DMS79 (cell line): ENCODE measurements at places on chromosomes 3 and 15.

GRCh38 chr15:40863660-40864270 lies 10.3 kb downstream of the RHOV start:
- DNase-seq, result no peak

GRCh38 chr15:51879555-51879954 lies 50.1 kb downstream of the TMOD3 start:
- no peak for DNase-seq

DNA sequence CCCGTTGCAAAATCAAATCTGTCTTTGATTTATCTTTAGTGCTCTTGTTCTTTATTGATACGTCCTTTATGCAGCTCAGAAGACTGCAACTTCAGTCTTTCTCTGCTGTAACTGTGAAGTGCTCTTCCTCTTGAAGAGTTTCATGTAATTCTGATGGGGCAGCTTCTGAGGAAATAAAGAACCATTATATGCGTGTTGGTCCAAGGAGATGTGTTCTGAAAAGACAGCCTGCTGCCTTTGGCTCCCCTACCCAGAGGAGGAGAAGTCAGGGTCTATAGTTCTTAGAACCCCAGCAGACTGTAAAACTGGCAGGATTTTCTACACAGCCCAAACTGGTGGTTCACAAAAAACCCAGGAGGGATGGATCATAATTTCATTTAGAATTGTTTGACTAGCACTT lies 22.4 kb upstream of the ABHD10 start:
- DNase-seq, result no peak

DNA sequence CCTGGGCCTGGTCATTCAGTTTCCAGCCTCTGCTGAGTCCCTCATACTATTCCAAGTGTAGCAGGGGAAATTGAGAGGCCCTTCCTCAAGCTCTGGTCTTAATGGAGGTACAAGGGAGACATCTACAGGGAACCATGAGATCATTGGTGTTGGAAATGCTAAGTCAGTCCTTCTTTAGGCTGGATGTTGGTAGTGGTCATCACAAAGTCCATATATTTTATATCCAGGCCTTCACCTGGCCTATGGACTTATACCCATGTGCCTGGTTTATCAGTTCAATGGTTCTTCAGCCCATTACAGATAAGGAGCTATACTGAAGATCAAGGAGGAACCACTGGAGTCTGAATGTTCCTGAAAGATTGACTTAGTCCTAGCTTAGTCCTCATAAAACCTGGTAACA lies 135.0 kb downstream of the STAG1 start:
- DNase-seq, result no peak

DNA sequence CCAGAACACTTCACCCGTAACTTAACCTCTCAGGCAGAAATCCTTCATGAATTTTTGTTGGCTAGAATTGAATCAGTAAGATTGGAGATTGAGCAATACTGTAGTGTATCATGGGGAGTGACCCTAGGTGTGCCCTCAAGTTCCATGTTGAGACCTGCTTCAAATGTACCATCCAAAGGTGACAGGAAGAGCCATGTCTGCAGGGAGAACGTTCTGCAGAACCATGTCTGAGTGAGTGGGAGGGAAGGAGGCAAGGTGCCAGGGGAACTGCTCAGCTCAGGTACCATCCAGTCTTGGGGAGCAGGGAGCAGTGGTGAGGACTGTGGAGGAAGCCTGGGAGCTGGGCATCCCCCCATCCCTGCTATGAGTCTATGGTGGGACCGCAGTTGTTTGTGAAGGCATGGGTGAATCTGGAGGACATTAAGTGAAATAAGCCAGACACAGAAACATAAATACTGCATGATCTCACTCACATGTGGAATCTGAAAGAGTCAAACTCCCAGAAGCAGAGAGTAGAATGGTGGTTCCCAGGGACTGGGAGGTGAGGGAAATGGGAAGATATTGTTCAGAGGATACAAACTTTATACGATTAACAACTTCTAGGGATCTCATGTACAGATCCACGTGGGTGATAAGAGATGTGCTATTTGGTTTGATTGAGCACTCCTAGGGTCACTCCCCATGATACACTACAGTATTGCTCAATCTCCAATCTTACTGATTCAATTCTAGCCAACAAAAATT lies 23.3 kb downstream of the CFAP161 start:
- DNase-seq, result no peak

DNA sequence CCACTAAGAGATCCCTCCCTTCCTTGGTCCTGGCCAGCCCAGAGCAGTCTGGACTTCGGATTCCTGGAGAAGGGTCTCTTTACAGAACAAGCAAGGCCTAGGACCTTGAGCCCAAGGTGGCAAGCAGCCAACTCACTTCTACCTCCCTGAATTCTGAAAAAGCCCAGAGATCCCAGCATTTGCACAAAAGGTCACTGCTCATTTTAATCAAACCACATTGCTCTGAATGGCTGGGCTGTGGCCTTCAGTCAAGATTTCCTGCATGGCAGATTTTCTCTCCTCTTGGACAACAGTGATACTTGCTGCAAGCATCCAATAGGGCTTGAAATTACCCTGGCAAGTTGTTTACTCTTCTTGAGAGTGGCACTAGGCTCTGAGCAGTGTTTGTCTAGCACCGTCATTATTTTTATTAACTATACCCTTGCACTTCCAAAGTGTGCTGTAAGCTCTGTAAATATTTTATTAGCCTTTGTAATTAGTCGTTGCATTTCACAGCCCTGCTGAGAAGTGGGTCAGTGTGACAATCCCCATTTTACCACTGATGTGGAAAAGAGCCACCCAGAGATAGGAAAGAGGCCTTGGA lies 274.7 kb upstream of the CTNNB1 start:
- DNase-seq, result peak; percentile 62

DNA sequence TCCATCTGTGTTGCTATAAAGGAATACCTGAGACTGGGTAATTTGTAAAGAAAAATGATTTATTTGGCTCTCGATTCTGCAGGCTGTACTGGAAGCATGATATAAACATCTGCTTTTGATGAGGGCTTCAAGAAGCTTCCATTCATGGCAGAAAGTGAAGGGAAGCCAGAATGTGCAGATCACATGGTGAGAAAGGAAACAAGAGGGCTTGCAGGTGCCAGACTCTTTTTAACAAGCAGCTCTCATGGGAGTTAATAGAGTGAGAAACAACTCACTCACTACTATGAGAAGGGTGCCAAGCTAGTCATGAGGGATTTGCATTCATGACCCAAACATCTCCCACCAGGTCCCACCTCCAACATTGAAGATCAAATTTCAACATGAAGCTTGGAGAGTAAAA lies 247.2 kb downstream of the ZIC4 start:
- no peak for DNase-seq

GRCh38 chr15:81728726-81729125 lies 317.1 kb downstream of the MEX3B start:
- DNase-seq, result no peak

DNA sequence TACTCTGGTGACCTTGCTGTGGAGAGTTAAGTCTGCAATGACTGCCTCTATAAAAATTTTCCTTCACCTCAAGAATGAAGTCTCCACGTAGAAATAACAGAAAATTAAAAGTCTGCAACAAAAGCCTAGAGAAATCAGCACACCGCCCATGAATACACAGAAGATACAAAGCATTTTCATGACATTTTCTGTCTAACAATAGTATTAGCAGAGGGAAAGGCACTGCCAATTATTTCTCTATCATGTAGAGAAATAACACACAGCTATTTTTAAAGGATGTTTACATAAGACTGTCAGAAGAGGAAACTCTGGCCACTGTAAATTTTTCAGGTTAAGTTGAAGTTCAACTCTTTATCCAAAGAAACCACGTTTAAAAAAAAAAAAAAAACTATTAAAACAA lies 80.8 kb downstream of the GSK3B start:
- DNase-seq, result no peak

- no peak for DNase-seq
Measured at GRCh38 chr3:183277260-183277659, 24.2 kb downstream of the B3GNT5 start.

- no peak for DNase-seq
Measured at GRCh38 chr3:97871186-97871585, 49.4 kb downstream of the CRYBG3 start.

DNA sequence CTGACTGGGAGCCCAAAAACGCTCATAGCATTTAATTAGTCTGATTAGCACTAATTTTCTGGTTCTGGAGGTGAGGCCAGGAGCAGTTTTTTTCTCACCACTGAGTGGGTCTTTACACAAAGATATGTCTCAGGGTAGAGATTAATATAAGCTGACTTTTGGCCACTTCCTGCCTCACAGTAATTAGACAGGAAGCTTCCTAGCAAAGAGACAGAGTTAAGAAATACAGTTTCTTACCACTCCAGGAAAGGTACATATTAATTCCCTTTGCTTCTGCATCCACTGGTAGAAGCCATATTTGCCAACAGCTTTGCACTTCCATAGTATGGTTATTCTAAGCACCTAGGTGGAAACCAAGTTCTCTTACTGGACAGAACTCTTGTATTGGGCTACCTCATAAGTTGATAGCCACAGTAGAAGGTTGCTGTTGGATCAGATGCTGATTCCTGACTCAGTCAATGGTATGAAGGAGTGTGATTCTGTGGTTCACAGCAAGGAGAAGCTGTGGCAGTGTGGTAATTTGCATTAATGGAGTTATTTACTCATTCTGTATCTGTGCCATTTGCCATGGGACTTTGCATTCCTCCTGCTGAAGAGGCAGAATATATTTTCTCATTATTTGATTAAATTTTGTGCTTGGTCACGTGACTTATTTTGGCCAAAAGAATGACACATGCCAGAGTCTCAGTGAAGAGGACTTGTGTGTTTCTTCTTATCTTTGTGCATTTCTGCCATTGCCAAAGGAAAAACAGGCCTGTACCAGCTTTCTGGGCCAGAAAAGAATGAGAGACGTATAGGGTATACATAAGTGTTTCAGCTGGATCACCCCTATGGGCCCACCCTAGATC lies 17.5 kb upstream of the ZBTB20 start:
- no peak for DNase-seq

DNA sequence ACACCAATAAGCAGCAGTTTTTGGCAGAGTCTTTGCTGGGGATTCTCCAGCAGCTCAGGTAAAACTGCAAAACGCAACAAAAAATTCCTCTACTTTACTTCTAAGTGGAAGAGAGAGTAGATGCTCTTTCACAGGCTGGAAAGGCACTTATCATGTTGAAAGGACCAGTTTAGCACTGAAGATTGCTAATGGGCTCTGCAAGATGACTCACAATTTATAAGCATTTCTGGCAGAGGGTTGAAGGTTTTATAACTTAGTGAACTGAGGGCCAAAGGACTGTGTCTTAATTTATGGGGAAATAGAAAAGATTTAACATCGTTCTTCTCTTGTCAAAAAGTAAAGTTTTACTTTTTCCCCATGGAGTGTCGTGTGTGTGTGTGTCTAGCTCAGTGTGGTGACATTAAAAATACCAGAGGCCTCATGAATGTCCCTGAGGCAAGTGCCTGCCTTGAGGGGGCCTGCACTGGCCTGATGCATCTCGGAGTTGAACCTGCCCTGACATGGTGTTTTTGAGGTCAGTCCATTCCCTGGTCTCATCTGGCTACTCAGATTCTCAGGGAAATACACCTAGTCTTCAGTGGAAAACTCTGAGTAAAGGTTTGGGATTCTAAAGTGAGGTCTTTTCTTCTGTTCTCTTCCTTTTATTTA lies 1092.0 kb downstream of the NAALADL2 start:
- DNase-seq, result no peak

GRCh38 chr3:22450786-22451400 lies 699.9 kb upstream of the ZNF385D start:
- no peak for DNase-seq

DNA sequence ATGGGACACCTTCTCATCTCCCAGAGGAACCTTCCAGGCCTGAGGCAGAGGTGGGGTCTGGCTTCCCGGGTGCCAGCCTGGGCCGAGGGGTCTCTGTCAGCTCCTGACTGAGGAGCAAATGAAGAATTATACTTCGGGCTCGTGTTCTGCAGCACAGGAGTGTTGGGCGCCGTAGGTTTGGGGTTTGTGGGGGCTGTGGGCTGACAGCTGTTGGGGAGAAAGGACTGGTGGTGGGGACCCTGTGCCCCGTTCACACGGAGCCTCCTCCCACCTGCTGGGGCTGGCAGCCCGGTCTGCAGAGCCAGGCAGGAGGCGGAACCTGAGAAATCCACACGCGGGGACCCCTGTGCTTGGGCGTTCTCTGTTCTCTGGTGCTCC lies 59.7 kb downstream of the ADAMTS7 start:
- DNase-seq, result no peak

DNA sequence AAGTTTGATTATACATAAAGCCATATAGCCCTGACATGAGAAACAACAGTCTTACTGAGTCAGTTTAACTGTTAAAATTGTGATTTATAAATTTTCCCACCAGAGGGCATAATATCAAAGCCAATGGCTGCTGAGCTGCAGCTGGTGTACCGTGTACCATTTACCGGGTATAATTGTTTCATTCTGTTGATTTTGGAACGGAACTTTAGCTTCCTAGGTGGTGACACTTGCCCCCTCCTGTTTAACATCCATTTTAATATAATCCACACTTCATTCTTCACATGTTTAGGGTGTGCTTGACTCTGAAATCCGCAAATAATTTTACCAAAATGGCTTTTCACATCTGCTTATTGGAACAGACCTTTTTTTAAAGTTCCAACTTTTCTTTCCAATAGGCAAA lies 72.8 kb downstream of the SLC9A9 start:
- no peak for DNase-seq

DNA sequence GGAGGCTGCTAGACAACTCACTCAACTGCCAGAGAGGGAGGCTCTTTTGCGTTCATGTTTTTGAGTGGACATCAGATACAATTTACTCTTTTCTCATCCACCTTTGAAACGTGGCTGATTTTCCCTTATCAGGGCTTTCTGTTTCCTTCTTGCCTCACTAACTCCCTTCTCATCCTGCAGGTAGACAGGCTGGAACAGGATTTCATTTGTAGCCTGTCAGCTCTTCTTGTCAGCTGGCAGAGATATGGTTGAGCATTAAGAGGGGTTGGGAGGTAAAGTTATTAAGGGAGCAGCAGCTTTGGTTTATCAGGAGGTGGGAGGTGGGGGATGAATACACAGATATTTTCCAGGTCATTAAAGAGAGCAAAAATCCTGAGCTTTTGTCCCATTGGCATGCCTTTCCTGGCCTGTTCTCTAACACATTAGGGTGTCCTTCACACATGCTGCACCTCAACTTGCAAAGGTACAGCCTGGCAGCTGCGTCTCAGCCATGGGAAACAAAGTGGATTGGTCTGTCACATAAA lies 73.5 kb downstream of the PPM1L start:
- DNase-seq, result no peak
